ENCODE measurements at places on chromosomes 7 and 10. TPM values are rescaled to one million over a fixed set of nuclear protein-coding genes. Genes with fewer than 3 reads are reported as not detected.

The KNDC1 gene
- total RNA-seq = 2.3 TPM

DNA sequence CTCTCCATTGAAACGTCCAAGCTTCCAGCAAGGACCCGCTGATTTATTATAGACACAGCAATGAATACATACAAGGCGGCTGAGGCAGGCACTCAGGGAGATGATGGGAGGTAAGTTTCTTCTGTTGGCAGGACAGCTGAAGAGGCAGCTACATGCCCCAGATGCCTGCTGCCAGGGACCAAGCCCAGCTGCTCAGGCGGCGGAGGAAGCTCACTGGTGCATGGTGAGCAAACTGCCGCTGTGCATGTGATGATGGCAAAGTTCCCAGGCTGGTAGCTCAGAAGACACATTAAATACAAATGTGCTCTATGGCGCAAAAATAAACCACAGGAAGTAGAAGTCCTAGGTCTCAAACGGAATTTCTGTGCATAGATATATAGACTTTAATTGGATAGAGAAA lies 2.3 kb downstream of the DNTT start:
- no peaks in the 10 kb centered on the region for H3K4me1 ChIP-seq
- H3K27ac ChIP-seq = no peak overlapping the region
- H3K36me3 ChIP-seq = no peaks in the 10 kb centered on the region
- no peak overlapping the region for H3K4me3 ChIP-seq

- H3K27me3 ChIP-seq = no peaks in the 10 kb centered on the region
- no peaks in the 10 kb centered on the region for H3K36me3 ChIP-seq
- no peak for DNase-seq
These were observed 8.0 kb downstream of the VSIR start for GRCh38 chr10:71765176-71765904.

GRCh38 chr10:79244068-79244442 lies 103.2 kb upstream of the PPIF start:
- no peaks in the 10 kb centered on the region for H3K27me3 ChIP-seq
- H3K27ac ChIP-seq = peak overlapping the region; percentile 88
- peaks cover 46% of the 10 kb centered on the region for H3K4me1 ChIP-seq
- peak overlapping the region; percentile 62 for H3K4me3 ChIP-seq

DNA sequence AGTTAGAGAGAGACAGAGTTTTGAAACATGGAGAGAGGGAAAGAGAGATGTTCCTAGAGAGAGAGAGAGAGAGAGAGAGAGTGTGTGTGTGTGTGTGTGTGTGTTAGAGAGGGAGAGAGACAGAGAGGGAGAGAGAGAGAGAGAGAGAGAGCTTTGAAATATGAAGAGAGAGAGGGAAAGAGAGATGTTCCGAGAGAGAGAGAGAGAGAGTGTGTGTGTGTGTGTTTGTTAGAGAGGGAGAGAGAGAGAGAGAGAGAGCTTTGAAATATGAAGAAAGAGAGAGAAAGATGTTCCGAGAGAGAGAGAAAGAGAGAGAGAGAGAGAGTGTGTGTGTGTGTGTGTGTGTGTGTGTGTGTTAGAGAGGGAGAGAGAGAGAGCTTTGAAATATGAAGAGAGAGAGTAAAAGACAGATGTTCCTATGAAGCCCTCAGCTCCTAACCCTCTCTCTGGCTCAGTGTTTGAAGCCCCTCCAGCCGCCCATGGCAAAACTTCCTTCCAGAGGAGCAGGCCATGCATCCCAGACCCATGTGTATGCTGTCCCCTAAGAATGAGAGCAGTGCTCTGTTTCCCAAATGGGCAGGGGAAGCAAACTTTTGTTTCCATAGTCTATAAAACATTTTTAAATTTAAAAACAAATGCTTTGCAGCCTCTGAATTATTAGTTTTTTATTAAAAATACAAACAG lies 130.9 kb downstream of the KCNMA1 start:
- H3K27me3 ChIP-seq = no peaks in the 10 kb centered on the region
- no peak overlapping the region for H3K4me3 ChIP-seq
- H3K4me1 ChIP-seq = no peaks in the 10 kb centered on the region
- no peaks in the 10 kb centered on the region for H3K36me3 ChIP-seq

- no peaks in the 10 kb centered on the region for H3K36me3 ChIP-seq
- H3K27me3 ChIP-seq = no peaks in the 10 kb centered on the region
- H3K4me3 ChIP-seq = peak overlapping the region; percentile 43
These were observed 34.6 kb downstream of the TRIM8 start for GRCh38 chr10:102678842-102679289.

DNA sequence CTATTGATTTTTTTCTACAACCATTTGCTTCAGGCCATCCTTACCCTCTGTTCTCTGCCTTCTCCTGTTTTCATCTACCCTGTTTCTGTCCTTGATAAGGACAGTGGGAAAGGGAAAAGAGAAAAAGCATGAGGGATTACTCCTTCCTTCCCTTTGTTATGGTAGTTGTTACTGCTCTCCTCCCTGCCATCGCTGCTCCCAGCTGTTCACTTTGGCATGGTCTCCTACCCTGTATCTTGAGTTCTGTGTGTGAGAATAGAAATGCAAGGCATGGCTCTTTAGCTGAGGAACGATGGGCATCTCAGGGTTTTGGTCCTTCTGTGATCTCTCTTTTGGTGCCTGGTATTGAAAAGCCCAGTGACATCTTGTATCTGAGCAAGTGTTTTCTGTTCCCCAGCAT lies 6.4 kb downstream of the CCSER2 start:
- no peaks in the 10 kb centered on the region for H3K27me3 ChIP-seq
- H3K4me1 ChIP-seq = no peaks in the 10 kb centered on the region
- H3K27ac ChIP-seq = no peak overlapping the region
- no peak overlapping the region for H3K4me3 ChIP-seq

- no peak overlapping the region for H3K27ac ChIP-seq
- H3K27me3 ChIP-seq = peaks cover 7% of the 10 kb centered on the region
- no peaks in the 10 kb centered on the region for H3K36me3 ChIP-seq
- peaks cover 3% of the 10 kb centered on the region for H3K4me1 ChIP-seq
- no peak for DNase-seq
These were observed 34.0 kb upstream of the SFTPD start for GRCh38 chr10:79982861-79983260.

DNA sequence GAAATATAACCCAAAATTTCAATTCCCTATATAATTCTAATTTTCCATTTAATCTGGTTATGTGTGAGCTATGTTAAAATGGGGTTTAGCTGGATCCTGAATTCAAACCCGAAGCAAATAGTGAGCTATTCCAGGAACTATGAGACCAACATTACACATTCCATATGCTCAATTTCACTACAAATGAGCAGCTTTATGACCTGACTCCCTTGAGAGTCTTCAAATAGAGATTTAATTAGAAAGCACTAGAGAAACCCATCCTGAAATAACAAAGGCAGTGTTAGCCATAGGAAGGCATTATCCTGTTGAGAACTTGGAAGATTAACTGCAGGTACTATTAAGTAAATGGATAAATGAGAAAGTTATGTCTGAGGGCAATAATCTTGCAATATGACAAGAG lies 890.0 kb downstream of the GRM8 start:
- H3K4me1 ChIP-seq = no peaks in the 10 kb centered on the region
- no peaks in the 10 kb centered on the region for H3K36me3 ChIP-seq
- H3K4me3 ChIP-seq = no peak overlapping the region
- H3K27me3 ChIP-seq = no peaks in the 10 kb centered on the region
- H3K27ac ChIP-seq = no peak overlapping the region

The ZNF394 gene
- total RNA-seq = 42.2 TPM

The CPXM2 gene
- 5.3 TPM for total RNA-seq

- no peaks in the 10 kb centered on the region for H3K36me3 ChIP-seq
- H3K27ac ChIP-seq = peak overlapping the region; percentile 43
- H3K27me3 ChIP-seq = no peaks in the 10 kb centered on the region
- no peaks in the 10 kb centered on the region for H3K4me1 ChIP-seq
- H3K4me3 ChIP-seq = no peak overlapping the region
These were observed 88.0 kb upstream of the ELMO1 start for GRCh38 chr7:37536706-37537105.

- peak overlapping the region; percentile 26 for H3K27ac ChIP-seq
- no peaks in the 10 kb centered on the region for H3K36me3 ChIP-seq
- H3K27me3 ChIP-seq = no peaks in the 10 kb centered on the region
- peak; percentile 80 for DNase-seq
These were observed 24.9 kb upstream of the PITRM1 start for GRCh38 chr10:3197348-3198003.

The SLC18A2 gene
- 0.73 TPM for total RNA-seq

GRCh38 chr10:109962247-109962646 lies 38.9 kb upstream of the XPNPEP1 start:
- H3K27ac ChIP-seq = peak overlapping the region; percentile 61
- DNase-seq = no peak
- H3K36me3 ChIP-seq = no peaks in the 10 kb centered on the region
- H3K4me1 ChIP-seq = no peaks in the 10 kb centered on the region
- no peaks in the 10 kb centered on the region for H3K27me3 ChIP-seq

- no peak overlapping the region for H3K27ac ChIP-seq
- H3K4me1 ChIP-seq = no peaks in the 10 kb centered on the region
- no peak for DNase-seq
- no peaks in the 10 kb centered on the region for H3K36me3 ChIP-seq
These were observed 143.3 kb downstream of the DGKI start for GRCh38 chr7:137703291-137704010.

The UTF1 gene
- not detected for total RNA-seq

The IGFBP1 gene
- total RNA-seq = not detected

The OR13A1 gene
- total RNA-seq = 0.33 TPM

GRCh38 chr7:51645255-51645654 lies 328.6 kb upstream of the COBL start:
- no peak for DNase-seq
- H3K4me1 ChIP-seq = no peaks in the 10 kb centered on the region
- no peaks in the 10 kb centered on the region for H3K36me3 ChIP-seq
- H3K4me3 ChIP-seq = no peak overlapping the region
- H3K27ac ChIP-seq = no peak overlapping the region

GRCh38 chr10:86247588-86247987 lies 119.0 kb downstream of the GRID1 start:
- DNase-seq = no peak
- no peaks in the 10 kb centered on the region for H3K36me3 ChIP-seq
- H3K4me3 ChIP-seq = no peak overlapping the region
- H3K27me3 ChIP-seq = no peaks in the 10 kb centered on the region

The SORCS3 gene
- total RNA-seq = 0.16 TPM

The INA gene
- not detected for total RNA-seq

- H3K36me3 ChIP-seq = no peaks in the 10 kb centered on the region
- peaks cover 49% of the 10 kb centered on the region for H3K4me1 ChIP-seq
- H3K4me3 ChIP-seq = peak overlapping the region; percentile 17
- no peaks in the 10 kb centered on the region for H3K27me3 ChIP-seq
These were observed 175.4 kb downstream of the ARID5B start for GRCh38 chr10:62076891-62077290.

The CHST15 gene
- total RNA-seq = 56.4 TPM

DNA sequence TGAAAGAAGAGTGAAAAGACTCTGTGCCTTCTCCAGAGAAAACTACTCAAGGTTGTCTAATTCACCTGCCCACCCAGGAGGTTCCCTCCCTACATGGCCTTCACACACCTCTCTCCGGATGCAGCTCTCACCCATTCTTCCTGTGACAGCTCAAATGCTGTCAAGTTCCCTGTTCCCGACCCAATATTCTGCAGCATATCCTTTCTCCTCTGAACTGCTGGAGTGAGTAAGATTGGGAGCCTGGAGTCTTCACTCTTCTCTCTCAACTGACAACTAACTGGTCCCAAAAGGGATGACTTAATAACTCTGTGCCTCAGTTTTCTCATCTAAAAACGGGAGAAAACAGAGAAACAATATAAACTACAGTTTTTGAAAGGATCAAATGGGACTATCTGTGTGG lies 5.1 kb downstream of the TMEM26 start:
- H3K27ac ChIP-seq = no peak overlapping the region
- no peak for DNase-seq
- H3K36me3 ChIP-seq = no peaks in the 10 kb centered on the region
- no peaks in the 10 kb centered on the region for H3K27me3 ChIP-seq
- H3K4me1 ChIP-seq = no peaks in the 10 kb centered on the region

The LRRC18 gene
- not detected for total RNA-seq

The ENO4 gene
- total RNA-seq = 0.16 TPM

The ANKRD7 gene
- total RNA-seq = not detected

DNA sequence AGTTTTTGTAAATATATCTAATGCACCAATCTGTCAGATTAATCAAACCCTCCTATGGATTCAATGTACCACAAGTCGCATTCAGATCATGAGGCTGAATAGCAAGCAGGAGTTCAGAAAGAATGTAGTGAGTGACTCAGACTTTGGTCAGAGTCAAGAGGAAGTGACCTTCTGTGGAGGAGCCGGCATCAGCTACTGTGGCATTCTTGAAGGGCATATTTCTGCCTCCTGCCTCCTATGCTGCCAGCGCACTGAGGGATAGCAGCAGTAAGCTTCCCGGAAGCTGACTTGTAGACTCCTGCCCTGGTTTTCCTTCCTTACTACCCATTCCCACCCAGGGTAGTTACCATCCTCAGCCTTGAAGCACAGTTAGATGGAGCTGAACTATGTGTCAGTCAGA lies 867.5 kb downstream of the NRG3 start:
- H3K4me3 ChIP-seq = no peak overlapping the region
- no peaks in the 10 kb centered on the region for H3K4me1 ChIP-seq
- no peaks in the 10 kb centered on the region for H3K27me3 ChIP-seq
- H3K36me3 ChIP-seq = no peaks in the 10 kb centered on the region
- no peak overlapping the region for H3K27ac ChIP-seq

GRCh38 chr7:50147951-50148808 lies 55.1 kb upstream of the ZPBP start:
- no peaks in the 10 kb centered on the region for H3K36me3 ChIP-seq
- DNase-seq = no peak

GRCh38 chr10:8628351-8628750 lies 573.9 kb downstream of the GATA3 start:
- no peaks in the 10 kb centered on the region for H3K36me3 ChIP-seq
- DNase-seq = peak; percentile 67
- H3K27ac ChIP-seq = no peak overlapping the region
- H3K4me3 ChIP-seq = no peak overlapping the region
- H3K27me3 ChIP-seq = no peaks in the 10 kb centered on the region

DNA sequence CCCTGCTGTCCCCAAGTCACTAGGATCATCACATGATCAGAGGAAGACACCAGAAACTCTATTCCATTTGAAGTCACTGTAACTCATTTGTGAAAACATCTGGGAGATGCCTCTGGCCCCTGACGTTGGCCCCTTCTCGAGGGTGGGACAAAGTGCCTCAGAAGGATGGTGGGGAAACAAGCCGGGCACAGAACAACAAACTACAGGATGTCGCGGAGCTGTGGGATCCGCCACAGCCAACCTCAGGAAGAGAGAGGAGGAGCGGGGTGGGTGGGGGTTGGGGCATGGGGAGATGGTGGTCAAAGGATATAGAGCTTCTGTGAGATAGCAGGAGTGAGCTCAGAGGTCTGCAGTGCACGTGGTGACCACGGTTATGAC lies 265.6 kb upstream of the TCERG1L start:
- no peak overlapping the region for H3K27ac ChIP-seq
- peaks cover 16% of the 10 kb centered on the region for H3K27me3 ChIP-seq
- H3K4me1 ChIP-seq = no peaks in the 10 kb centered on the region
- no peak overlapping the region for H3K4me3 ChIP-seq

The PTF1A gene
- not detected for total RNA-seq

The METTL27 gene
- 7.0 TPM for total RNA-seq

The ZP3 gene
- total RNA-seq = 2.0 TPM

The COL26A1 gene
- not detected for total RNA-seq

DNA sequence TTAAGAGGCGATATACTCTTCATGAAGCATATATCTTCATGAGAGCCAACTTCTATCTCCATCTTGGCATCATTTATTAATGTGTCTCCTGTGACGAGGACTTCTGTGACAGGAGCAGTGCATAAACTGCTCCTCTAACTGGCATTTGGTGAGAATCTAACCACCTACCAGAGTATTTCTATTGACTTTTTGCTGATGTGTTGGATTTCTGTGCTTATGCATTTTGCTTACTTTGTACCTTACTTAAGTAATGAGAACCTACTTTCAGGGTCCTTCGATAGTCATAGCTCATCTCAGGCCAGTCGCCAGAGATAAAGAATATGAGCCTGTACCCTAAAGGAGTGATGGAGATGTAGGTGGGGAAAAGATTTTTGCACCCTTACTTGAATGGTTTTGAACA lies 265.7 kb downstream of the SUGCT start:
- no peaks in the 10 kb centered on the region for H3K27me3 ChIP-seq
- H3K4me3 ChIP-seq = no peak overlapping the region
- H3K36me3 ChIP-seq = no peaks in the 10 kb centered on the region

The REPIN1 gene
- total RNA-seq = 43.7 TPM
